HepG2 (cell line): ENCODE measurements at places on chromosomes 3 and 15. TPM values are rescaled to one million over a fixed set of nuclear protein-coding genes. Genes with fewer than 3 reads are reported as not detected.

DNA sequence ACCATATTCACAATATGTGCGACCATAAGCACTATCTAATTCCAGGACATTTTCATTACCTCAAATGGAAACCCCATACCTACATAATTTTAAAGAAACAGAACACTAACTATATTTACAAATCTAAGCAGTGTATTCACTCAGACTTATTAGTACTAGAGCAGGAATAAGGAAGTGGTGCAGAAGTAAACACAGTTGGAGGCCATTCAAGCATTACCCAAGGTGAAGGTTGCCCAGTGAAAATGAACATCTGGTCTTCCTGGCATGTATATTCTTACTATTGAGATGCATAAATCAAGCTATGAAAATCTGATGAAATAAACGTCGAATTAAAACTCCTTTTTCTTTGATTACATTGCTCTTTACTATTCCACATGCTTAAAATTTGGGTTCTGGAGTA is 78.9 kb upstream of the TTC14 start:
- H3K4me1 ChIP-seq: no peaks in the 10 kb centered on the region
- no peak overlapping the region for H3K27ac ChIP-seq
- H3K36me3 ChIP-seq: no peaks in the 10 kb centered on the region

The SNX33 gene
- 10.8 and 11.0 TPM in 2 replicates for total RNA-seq

The STARD5 gene
- total RNA-seq: 1.6 and 3.1 TPM in 2 replicates

GRCh38 chr15:31412824-31413223 is 86.2 kb downstream of the KLF13 start:
- no peak overlapping the region for H3K4me3 ChIP-seq
- H3K27ac ChIP-seq: no peak overlapping the region
- H3K4me1 ChIP-seq: no peaks in the 10 kb centered on the region
- H3K36me3 ChIP-seq: no peaks in the 10 kb centered on the region

The SPATA12 gene
- 0.09 TPM in 1 of 2 replicates, not detected in the other for total RNA-seq

DNA sequence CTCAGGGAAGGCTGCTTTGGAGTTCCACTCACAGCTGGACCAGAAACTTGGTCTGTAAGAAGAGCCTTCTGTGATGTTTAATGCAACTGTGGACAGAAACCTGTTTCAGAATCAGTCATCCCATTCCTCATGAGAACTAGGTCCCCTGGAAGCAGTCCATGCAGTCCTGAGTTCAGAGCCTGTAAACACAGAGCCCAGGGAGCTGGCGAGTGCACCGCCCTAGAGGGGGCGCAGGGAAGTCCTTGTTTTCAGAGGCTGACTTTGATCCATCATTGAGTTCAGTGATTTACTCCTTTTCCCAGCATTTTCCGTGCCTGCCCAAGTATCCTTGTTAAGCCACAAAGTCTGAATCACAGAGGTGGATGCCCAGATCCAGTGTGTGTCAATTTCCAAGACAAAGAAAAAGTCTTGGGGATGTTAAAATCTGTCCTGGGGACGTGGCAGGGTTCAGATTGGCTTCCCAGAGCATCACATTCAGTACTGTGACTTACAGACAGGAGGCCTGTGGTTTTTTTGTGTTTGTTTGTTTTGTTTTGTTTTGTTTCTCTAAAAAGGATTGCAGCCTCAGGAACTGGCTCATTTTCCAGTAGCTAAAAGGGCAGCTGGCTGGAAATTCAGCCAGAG is 9.8 kb upstream of the TXNRD3 start:
- H3K36me3 ChIP-seq: no peaks in the 10 kb centered on the region
- H3K27ac ChIP-seq: no peak overlapping the region
- peak; percentile 12 for DNase-seq
- peaks cover 68% of the 10 kb centered on the region for H3K27me3 ChIP-seq
- no peak overlapping the region for H3K4me3 ChIP-seq
- peaks cover 8% of the 10 kb centered on the region; the same call in 1 of the 2 replicates for H3K4me1 ChIP-seq

- no peaks in the 10 kb centered on the region for H3K36me3 ChIP-seq
- H3K27me3 ChIP-seq: peaks cover 18% of the 10 kb centered on the region
- no peaks in the 10 kb centered on the region for H3K4me1 ChIP-seq
- DNase-seq: no peak
These were observed 2.3 kb upstream of the DNAJB8 start for GRCh38 chr3:128468791-128469527.

The CLDN1 gene
- total RNA-seq: 28.4 and 42.7 TPM in 2 replicates

The GREM1 gene
- total RNA-seq: 0.02 and 0.11 TPM in 2 replicates

- H3K27ac ChIP-seq: peak within 1 kb of the TSS; percentile 80
- peak within 1 kb of the TSS; percentile 92 for H3K4me3 ChIP-seq
- H3K27me3 ChIP-seq: no peaks in the 10 kb centered on the region
- no peaks in the 10 kb centered on the region for H3K36me3 ChIP-seq
- H3K4me1 ChIP-seq: peaks cover 14% of the 10 kb centered on the region
These were observed at the start of gene NEO1 for GRCh38 chr15:73051807-73052652. Gene NEO1, plus strand, starts transcription at chr15:73052463. Its CDS starts 213 bp downstream, at chr15:73052676.

- H3K27me3 ChIP-seq: no peaks in the 10 kb centered on the region
- no peak overlapping the region for H3K4me3 ChIP-seq
- H3K36me3 ChIP-seq: peaks cover 13% of the 10 kb centered on the region; the same call in 1 of the 3 replicates
- H3K27ac ChIP-seq: no peak overlapping the region
- no peak for DNase-seq
These were observed 48.4 kb downstream of the BLM start for GRCh38 chr15:90765531-90765930.

- H3K27ac ChIP-seq: no peak overlapping the region
- H3K4me3 ChIP-seq: no peak overlapping the region
- H3K27me3 ChIP-seq: no peaks in the 10 kb centered on the region
- H3K4me1 ChIP-seq: peaks cover 20% of the 10 kb centered on the region
These were observed 47.9 kb upstream of the ZSCAN2 start for GRCh38 chr15:84552896-84553295.
